Cortex of kidney (tissue), 1 donor: ENCODE measurements at places on chromosomes 2 and 18.

GRCh38 chr18:49082714-49083688 lies 132.2 kb upstream of the SMAD7 start:
- DNase-seq: no peak

DNA sequence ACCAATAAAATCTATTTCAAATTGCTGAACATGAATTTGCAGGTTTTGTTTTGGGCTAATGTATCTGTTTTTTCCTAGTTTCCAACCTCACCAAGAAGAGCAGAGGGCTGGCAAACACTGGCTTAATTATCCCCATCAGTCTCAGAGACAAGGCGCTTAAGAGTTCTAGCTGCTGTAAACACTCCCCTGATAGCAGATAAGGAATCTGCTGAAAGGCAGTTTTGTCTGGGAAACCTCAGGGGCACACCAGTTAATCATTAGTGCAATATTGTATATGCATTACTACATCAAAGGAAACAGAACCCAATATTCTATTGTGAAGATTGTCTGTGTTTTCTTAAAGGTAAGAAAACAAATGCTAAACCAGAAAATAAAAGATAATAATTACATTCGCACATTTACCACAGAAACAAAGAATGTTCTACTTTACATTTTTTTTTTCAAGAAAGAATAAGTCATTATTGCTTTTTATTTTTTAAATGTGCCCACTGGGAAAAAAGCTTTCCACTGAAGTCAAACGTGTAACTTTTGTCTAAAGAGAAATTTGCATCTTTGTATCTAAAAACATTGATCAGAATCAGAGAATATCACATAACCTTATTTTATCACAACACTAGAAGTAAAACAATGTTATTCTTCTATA lies 179.1 kb downstream of the ERBB4 start:
- DNase-seq: no peak

DNA sequence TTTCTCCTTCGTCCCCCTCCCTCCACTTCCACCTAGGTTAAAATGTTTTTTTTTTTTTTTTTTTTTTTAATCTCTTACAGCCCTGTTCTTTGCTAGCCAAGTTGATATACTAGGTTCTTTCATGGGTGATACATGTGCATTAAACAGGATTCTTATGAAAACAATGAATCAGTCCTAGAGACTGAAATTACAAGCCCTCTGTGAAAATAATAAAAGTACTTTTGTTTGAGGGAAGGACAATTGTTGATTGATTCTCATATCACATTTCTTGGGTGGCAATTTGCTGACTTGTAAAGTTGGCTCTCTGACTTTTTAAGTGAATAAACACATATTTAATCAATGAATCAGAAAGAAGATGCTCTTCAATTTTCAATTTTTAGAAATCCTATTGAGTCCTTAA lies 639.9 kb downstream of the LRP1B start:
- no peak for DNase-seq

DNA sequence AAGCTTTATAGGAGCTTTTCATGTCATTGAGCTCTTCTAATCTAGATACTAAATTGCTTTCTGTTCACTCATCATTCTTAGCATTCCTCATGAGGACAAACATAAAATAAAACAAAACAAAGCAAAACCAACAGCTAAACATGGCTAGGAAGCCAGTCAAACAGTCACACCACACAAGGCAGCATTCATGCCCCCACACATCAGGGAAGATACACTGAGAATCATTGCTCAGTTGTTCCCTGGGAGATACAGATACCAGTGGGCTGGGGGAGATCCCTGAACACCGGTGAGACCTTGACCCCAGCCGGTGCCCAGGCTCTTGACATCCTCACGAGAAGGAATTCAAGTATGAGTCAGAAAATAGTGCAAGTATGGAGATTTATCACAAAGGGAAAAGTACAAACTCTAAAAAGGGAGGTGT lies 177.9 kb upstream of the ARL4C start:
- DNase-seq: no peak

GRCh38 chr2:34261701-34262100 lies 662.6 kb upstream of the FAM98A start:
- no peak for DNase-seq

GRCh38 chr2:54365661-54366060 lies 90.5 kb upstream of the SPTBN1 start:
- no peak for DNase-seq

GRCh38 chr2:51212374-51212773 lies 180.4 kb upstream of the NRXN1 start:
- DNase-seq: no peak

DNA sequence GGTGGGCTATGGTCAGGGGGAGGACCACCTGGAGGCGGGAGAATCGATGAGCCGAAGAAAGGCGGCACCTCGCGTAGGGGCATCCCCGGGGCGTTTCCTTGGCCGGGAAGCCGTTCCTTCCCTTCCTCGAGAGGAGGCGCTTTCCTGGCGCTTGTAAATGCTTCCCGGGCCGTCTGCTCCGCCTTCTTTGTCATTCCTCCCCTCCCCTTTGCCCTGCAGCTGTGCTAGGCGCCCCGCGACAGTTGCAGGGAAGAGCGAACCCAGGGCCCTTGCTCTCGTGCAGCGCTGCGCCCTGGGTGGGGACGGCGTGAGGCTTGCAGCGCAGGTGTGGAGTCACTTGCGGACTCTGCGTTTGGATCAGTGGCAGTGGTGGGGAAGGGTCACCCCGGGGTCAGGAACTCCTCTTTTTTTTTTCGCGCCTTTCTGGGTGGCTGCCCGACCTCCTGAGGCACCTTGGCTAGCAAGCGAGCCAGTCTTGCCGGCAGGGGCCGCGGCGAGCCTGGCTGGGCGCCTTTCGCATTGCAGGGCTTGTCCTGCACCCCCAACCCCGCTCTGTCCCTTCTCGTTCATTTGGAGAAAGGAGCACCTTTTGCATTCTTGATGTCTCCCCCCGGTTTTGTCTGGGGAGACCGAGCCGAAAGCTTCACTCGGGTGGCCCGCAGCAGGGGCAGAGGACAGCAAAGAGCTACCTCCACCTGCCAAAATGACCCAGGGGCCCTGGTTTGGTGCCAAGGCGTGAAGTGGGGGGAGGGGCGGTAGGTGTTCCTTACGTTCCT lies 858 bp downstream of the KCNS3 start:
- DNase-seq: no peak

GRCh38 chr2:202121532-202122162 lies 48.6 kb downstream of the KIAA2012 start:
- DNase-seq: no peak

DNA sequence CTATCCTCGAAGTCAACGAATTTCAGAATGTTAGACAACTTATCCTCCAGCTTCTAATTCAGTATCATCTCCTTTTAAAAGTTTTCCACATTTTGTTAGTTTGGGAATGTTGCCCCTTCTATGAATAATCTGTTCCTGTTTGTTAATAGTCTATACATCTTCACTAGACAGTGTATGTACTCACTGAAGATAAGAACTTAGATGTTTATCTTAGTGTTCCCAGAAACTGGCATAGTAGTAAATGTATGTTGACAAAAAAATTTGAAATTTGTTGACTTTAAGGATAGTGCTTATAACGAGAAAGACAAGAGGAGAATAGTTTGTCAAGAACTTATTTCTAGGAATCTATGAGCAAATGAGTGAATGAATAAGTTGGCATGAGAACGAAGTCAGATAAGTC lies 162.0 kb upstream of the GULP1 start:
- DNase-seq: no peak
